Stimulated activated CD4-positive, alpha-beta T cell treated with anti-CD3 and anti-CD28 coated beads, TNF-alpha, amount 100 ng/mL, for 1 hour (primary cell): ENCODE measurements at places on chromosomes 6 and 20.

DNA sequence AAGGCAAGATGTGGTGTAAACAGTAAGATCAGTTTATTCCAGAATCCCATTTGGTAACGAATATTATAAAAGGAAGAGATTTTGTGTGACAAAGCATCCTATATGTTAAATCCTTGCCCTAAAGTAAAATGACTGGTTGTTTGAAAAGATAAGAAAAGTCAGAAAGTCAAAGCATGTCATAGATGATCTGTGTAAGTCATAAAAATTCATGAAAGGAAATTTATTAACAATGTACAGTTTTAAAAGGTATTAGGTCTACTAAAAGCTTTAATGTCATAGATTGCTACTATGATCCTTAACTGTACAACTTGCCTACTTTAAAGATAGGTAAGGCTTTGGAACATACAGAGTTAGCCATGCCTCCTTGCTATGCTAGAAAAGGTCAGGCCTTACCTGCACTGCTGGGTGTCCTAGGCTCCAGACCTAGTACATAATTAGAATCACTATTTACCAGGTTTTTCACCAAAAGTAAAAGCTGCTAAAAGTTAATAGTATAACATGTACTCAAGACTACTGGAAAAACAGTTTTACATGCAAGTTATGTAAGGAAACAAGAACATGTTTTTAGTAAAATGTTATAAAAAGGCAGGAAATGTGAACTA lies 1090.1 kb upstream of the ADGRB3 start:
- no peak for DNase-seq

- no peak for DNase-seq
These were observed 46.4 kb downstream of the SASH1 start for GRCh38 chr6:148389086-148389485.

GRCh38 chr6:17883665-17884497 lies 103.6 kb downstream of the KIF13A start:
- DNase-seq = no peak

- no peak for DNase-seq
These were observed 256 bp upstream of the OVOL2 start for GRCh38 chr20:18057994-18058349.

DNA sequence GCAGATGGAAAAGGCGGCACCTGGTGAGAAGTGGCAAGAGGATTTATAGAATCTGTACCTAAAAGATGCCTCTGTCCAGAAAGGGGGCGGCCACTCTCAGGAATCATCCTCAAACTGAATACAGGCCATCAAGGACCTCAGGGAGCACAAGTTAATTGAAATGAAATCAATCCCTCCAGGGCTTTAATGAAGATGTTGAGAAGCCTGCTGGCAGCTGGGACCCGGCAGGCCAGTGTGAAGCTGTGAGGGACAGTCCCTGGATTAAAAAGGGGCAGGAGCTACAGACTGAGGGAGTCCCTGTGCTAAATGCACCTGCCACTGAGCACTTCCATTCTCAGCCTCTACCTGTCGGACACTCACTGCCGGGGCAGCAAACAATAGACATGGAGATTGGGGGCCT lies 107.7 kb upstream of the GGTLC1 start:
- no peak for DNase-seq

DNA sequence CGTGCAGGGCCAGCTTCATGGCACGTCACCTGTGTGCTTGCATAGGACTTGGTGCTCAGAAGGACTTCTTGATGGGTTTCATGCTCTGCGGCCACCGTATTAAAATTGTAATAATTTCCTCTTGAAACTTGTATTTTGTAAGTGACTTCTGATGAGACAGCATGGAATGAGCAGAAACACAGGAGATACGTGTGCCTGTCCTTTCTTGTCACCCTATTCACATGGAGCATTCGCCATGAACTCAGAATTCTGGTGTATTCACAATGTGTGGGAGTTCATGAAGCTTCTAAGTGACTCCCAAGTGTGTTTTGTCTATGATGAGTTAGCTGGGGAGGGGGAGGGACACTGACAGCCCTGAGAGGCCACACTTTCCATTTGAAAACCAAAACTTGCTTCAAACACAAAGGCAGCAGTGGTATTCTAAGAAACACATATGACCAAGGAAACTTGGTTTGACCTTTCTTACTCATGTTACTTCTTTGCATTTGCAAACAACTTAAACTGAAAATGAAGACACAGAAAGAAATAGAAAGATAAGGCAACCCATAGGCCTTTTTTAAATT lies 92.1 kb upstream of the NEDD9 start:
- DNase-seq = no peak
